Mononuclear cell (primary cell): ENCODE measurements at places on chromosomes 11 and 22. TPM values are rescaled to one million over a fixed set of nuclear protein-coding genes. Genes with fewer than 3 reads are reported as not detected.

The BATF2 gene
- total RNA-seq: not detected

The SOX10 gene
- not detected for total RNA-seq

The CXCR5 gene
- total RNA-seq: 11.1 TPM

The SLC37A2 gene
- total RNA-seq: 3.5 TPM

The OR8D4 gene
- not detected for total RNA-seq

The PKP3 gene
- not detected for total RNA-seq

The PLEKHB1 gene
- total RNA-seq: 15.3 TPM

The GLYATL1B gene
- not detected for total RNA-seq

The KDELR3 gene
- not detected for total RNA-seq
